ENCODE measurements at places on chromosomes 5 and 9.

DNA sequence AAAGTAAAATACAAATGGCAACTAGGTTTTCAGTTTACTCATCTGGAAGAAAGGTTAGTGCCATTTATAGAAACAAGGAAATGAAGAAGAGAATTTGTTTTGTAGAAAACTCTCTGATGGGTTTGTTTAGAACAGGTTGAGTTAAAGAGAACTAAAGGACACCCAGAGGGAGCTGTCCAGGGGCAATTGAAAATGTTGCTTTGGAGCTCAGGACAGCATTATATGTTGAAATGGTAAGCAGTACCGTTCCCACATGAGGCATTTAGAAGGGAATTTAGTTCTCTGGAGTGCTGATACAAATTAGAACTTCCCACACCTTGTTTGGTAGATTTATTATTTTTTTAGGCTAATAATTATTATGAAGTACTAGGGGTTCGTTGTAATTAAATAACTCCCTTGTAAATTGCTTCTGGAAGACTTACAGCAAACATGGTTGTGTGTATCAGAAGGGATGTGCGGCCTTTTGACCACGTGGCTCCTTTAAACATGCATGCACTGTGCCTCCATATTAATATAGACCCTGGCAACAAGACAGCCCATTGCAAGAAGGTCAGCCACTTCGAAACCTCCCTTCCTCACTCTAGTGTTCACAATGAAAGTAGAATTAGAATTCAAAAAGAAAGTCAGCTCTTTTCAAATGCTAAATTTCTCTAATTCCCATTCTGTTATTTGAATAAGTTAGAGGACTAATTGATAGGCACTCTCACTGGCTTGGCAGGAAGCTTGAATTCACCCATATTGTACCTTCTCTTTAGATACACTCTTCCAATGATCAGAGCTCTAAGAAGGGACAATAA lies 71.7 kb downstream of the ZNF462 start:
- DNase-seq = no peak

- no peak for DNase-seq
These were observed 10.7 kb downstream of the GRM6 start for GRCh38 chr5:178984145-178985072.

DNA sequence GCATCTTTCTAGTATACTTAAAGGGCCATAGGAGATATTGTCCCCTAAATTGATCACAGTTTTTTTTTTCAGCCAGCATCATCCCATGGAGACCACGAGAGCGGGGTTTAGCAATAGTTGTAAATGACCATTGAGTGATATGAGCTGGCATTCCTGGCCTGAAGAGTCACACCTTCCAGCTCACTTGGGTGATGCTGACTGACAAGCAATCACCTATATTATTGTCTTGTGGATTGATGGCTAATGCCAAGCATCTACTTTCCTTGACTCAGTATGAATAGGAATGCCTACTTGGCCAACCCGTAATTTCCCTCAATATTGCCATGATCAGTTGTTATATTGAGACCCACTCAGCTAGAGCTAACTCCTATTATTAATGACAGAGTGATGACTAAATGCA lies 70.5 kb downstream of the ADAMTSL1 start:
- no peak for DNase-seq

GRCh38 chr9:72149231-72149975 lies at the start of gene GDA:
GDA (plus strand) TSS chr9:72149440; CDS start chr9:72149560, 120 bp downstream.
- DNase-seq = no peak

GRCh38 chr9:137685741-137686420 lies 67.1 kb downstream of the EHMT1 start:
- DNase-seq = no peak

DNA sequence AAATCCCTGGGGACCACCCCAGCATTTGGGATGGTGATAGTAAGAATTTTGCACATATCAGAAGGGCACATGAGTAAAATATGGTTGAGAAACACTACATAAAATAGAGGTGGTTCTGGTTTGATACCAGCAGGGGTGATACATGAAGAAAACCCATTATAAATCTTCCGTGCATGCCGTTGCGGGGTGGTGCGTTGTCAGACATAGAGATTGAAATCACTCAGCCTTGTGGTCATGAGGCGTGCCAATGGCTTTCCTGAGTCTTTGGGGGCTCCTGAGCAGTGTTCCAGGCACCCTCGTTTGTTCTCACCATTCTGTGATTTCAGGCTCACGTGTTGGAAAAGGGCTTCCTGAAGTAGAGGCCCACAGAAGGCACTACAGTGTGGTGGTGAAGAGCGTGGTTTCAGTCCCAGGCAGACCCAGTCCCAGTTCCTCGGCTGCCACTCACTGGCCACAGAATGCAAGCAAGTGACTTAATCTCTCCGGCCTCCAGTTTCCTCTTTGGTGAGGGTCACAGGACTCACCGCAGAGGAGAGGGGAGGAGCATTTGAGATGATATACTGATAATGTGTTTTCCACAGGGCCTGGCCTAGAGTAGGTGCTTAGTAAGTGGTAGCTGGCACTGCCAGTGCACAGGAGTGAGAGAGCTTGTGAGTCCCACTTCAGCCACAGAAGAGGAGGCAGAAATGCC lies 20.5 kb upstream of the GLRX start:
- DNase-seq = peak; percentile 93

- no peak for DNase-seq
These were observed 46.6 kb downstream of the CACNA1B start for GRCh38 chr9:137924169-137924568.

DNA sequence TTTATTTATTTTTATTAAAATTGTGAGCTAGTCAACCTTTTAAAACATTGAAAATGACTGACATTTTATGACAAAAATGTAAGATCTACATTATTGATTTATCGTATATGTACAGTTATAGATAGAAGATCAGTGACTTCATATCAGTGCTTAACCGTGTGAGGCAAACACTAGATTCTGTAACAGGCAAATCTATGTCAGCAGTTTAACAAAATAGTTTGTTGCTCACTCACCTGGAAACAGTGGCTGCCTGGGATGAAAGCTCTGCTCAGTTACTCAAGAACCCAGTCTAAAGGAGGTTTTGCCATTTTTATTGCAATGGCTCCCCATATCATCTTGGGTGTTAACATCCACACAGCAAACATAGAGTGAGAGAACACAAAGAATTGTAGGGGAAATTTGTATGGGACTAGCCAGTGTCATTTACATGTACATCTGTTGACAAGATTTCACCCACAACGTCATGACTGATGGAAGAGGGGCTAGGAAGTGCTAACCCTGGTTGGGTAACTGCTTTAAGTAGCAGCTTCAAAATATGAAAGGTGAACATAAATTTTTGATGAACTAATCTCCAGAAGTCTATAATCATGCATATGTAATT lies 49.0 kb downstream of the SGCD start:
- DNase-seq = no peak

DNA sequence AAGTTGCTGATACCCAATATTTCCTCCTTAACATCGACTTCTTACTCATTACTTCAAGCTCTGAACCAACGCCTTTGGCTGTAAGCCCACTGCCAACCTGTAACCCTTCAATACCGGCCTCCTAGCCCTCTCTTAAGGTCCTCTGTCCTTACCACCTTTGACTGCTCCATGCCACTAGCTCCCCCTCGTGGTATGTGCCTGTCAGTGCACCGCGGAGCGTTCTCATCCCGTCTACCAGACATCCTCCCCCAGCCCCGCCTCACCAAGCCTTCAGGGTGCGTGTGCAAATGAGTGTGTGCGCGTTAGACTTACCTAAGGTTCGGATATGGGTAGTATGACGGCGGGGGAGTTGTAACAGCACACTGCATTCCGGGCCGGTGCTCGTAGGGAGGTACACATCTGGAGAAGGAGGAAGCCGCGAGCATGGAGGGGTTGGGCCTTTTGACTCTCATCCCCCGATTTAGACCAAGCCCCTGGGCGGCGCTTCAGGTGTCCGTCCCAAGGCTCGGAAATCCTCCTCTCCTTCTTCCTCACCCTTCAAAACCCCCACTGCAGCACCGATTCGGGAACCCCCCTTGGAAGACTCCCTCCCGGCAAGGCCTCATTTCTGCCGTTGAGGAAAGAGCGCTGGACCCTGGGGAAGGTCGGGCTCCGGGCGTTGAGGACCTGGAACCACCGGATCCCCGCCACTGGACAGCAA lies 2.8 kb upstream of the MYORG start:
- DNase-seq = peak; percentile 63

DNA sequence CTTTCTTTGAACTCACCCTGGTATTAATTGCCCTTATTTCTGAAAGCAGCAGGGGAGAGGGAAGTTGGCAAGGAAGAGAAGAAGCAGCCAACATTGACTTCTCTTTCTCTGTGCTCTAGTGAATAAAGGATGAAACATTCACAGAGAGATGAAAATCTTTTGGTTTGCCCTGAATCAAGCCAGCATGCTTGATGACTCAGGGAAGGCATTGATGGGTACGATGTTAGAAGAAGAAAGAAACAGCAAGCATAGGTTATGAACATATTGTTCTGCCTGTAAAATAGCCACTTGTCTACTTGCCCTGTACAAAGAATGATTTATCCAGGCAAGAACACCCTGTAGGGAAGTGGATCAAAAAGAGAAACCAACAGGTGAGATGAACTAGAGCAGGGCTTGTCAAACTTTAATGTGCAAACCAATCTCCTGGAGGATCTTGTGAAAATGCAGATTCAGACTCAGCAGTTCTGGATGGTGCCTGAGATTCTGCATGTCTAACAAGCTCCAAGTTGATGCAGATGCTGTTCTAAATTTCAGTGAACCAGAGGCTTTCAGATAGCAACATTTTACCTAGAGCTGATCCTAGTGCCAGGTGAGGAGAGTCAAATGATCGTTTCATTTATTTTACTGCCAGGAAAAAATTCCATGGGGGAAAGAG lies 586.6 kb upstream of the TLE4 start:
- DNase-seq = no peak

- no peak for DNase-seq
These were observed 9.7 kb downstream of the WNK2 start for GRCh38 chr9:93193388-93194220.

DNA sequence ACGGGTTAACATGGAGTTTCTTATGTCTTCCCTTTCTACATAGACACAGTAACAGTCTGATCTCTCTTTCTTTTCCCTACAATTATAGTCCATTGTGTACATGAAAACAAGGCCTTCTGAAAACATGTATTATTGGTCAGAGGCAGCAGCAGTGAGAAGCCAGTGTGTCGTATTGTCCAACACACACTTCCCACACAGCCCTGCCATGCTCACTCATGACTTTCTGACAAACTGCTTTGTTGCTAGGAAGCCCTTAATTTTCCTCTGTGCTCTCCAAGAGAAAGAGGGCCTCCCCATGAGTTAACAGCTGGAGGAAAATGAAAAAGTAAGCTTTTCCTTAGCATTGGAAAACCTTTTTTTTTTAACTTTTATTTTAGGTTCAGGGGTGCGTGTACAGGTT lies 56.4 kb upstream of the N4BP3 start:
- DNase-seq = no peak

- DNase-seq = no peak
These were observed 8.4 kb upstream of the SLC2A6 start for GRCh38 chr9:133487331-133487725.

- no peak for DNase-seq
These were observed 53.2 kb downstream of the NDST1 start for GRCh38 chr5:150561192-150561512.

DNA sequence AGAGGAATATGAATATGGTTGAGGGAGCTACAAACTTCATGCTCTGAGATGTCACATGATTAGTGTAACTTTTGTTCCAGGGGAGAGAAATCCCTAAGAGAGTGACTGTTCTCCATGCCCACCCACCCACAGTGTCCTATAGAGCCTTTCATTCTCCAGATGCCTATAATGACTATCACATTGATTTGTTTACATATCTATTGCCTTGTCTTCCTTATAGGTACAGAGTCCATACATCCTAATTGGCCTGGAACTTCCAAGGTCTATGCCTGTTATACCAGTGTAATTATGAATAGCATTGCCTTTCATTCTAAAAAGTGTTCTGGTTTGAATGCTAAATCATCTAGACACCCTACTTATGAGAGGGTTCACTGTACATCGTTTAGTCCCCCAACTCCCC lies 475.4 kb downstream of the RAB3C start:
- no peak for DNase-seq

- no peak for DNase-seq
These were observed 62.1 kb downstream of the TRIM32 start for GRCh38 chr9:116749176-116749575.

DNA sequence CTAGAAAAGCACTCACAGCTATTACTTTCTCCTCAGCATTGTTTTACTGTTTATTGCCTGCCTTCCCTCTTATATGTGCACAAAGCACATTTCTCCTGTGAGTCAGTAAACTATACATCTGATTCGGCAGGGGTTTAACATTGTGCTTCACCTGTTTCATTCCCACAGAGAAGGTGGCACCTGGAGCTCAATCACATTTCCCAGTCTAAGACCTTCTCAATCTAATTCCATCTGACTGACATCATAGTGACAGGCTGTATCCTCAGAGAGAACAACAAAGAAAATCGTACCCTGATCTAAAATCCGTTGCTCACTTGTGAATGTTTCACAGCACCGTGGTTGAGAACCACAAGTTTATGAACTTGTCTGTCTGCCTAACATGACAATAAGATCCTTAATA lies 92.4 kb upstream of the CAST start:
- DNase-seq = no peak

- DNase-seq = no peak
These were observed 12.3 kb downstream of the GLRA1 start for GRCh38 chr5:151912360-151912759.

GRCh38 chr5:176133289-176133870 lies 104.8 kb upstream of the SIMC1 start:
- no peak for DNase-seq

DNA sequence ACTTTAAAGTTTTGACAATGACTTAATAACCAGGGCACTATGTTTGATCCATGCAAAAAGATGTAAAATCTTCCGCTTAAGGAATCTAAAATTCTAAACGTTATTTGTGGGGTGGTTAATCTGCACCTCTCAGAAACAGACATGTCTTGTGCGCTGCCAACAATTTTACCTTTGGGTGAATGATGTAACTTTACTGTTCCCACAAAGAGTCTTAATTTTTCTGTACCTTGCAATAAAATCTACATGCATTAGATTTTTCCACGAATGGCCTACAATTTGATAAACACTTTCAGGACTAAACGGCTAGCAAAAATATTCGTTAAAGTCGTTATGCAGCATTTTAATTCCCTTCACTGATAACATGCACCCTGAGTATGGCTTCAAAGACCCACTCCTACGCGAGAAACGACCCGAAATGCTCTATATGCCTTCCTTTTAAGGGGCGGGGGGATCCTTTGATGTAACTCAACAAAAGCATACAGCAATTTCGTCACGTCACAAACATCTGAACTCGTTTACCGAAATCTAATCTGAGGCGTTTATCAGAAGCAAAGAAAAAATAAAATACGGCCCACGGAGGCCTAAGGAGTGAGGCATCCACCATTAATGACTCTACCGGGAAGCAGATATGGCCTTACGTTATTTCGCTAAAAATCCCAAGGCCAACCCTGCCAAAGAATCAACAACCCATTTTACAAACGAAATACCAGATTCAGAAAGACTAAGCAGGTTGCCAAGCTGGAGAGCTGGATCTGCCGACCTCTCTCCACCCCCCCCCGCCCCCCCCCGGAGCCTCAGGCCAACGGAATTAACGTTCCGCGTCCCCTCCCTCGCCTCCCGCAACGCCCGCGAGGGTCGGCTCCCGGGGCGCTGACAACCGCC lies 621 bp downstream of the AK6 start:
- DNase-seq = no peak
